ENCODE measurements at places on chromosomes 2 and 18. TPM values are rescaled to one million over a fixed set of nuclear protein-coding genes. Genes with fewer than 3 reads are reported as not detected.

Gene FHOD3
- 4.0 TPM for total RNA-seq

Gene CBLN2
- 0.09 TPM for total RNA-seq

Gene ATAD2B
- total RNA-seq, result 16.9 TPM

Gene ORC2
- total RNA-seq, result 15.4 TPM

Gene TGFA
- total RNA-seq, result 0.38 TPM
